ENCODE measurements at places on chromosomes 5 and 9. TPM values are rescaled to one million over a fixed set of nuclear protein-coding genes. Genes with fewer than 3 reads are reported as not detected.

The MYOZ3 gene
- polyA plus RNA-seq = not detected

The MROH2B gene
- polyA plus RNA-seq = not detected

The KIF27 gene
- polyA plus RNA-seq = 0.68 TPM

The ANKRD18B gene
- polyA plus RNA-seq = 0.67 TPM

The FAXDC2 gene
- 1.4 TPM for polyA plus RNA-seq

The PCDHB7 gene
- 0.01 TPM for polyA plus RNA-seq

The SNCAIP gene
- polyA plus RNA-seq = not detected

The RALGPS1 gene
- 0.39 TPM for polyA plus RNA-seq

The SPATA31C1 gene
- not detected for polyA plus RNA-seq

The HAND1 gene
- polyA plus RNA-seq = not detected

The GGTA1 gene
- not detected for polyA plus RNA-seq

Data from mammary epithelial cell (primary cell).